ENCODE measurements at places on chromosomes 1 and 21.

- DNase-seq, result no peak
These were observed 204.7 kb upstream of the RGS18 start for GRCh38 chr1:191953526-191953925.

- DNase-seq, result no peak
These were observed 14.2 kb downstream of the COL18A1 start for GRCh38 chr21:45419162-45419561.

DNA sequence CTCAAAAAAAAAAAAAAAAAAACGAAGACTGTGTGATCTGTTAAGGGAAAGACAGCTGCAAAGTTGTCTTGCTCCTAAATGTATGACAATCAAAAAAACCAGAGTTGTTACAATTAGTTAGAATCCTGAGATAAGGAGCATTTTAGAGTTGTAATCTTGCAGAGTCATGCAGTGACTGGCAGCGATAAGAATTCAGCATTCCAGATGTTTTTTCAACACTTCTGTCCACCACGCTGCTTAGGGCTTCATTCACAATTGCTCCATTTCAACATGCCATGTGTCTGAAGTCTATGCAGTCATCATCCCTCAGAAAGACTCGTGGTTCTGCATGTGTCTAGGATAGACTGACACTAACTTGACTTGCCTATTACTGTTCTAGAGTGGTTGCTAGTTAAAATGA lies 102.4 kb upstream of the BACE2 start:
- no peak for DNase-seq

GRCh38 chr1:85587841-85588240 lies 7.3 kb downstream of the CCN1 start:
- no peak for DNase-seq

DNA sequence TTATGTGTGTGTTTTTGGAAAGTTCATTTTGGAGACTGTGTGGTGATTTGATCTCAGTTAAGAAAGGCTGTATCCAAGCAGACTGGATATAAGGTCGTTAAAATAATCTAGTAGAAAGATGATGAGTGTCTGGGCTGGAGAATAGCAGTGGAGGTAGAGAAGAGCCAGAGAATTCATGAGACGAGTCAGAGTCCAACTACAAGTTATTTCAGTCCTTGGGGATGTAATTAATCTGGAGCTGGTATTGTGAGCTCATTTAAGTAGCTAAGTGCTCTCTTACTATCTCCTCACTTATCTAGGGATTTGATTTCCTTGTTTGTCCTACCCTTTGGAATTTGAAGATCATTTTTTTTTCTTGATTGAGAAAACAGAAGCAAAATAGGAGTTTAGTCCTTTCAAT lies 1219.0 kb upstream of the ADGRL4 start:
- no peak for DNase-seq

DNA sequence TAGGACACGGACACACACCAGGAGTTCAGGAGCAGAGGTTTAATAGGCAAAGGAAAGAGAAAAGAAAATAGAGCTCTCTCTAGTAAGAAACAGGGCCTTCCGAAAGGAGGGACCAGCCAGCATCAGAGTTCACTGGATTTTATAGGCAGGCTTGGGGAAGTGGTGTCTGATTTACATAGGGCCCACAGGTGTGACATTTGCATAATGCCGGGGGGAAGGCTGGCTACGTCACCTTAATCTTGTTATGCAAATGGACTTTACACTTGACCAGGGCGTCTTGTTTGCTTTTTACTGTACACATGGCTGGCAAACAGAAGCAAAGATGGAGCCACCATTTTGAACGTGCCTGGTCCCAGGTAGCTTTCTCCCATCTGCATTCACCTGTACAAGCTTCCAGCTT lies at the start of gene OR14A16:
Gene OR14A16 (minus strand): TSS at position 97 of the 400 bp plus-strand sequence. CDS start 8,390 bp downstream, outside the sequence.
- DNase-seq, result no peak

DNA sequence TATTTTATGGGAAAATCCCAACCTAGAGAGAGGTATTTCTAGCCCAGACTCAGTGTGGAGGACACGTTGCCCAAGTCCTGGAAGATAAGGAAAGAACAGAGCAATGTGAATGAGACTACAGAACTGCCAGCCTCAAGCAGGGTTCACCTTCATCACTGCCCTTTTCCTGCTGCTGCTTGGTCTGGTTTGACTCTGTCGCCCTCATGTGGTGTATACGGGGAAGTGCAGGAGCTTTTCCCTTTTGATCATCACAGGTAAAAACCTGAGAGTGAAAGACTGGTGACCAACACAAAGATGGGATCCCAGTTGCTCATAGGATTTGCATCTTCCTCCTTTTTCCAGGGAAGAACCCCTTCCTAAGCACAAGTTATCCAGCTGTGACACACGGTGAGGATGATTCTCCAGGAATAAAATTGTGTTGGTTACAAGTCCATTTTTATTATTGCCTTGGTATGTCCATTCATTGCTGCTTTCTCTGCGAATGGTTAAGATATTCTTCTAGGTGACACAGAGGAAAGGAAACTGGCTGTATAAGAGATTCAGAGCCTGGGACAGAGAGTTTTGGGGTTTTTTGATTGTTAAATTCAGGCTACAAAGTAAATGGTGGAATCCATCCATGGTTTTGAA lies 89.5 kb upstream of the CD53 start:
- DNase-seq, result peak; percentile 12

- no peak for DNase-seq
These were observed 617.4 kb upstream of the ADAMTS5 start for GRCh38 chr21:27584256-27584655.

GRCh38 chr1:195934817-195935553 lies 673.3 kb downstream of the KCNT2 start:
- no peak for DNase-seq

- no peak for DNase-seq
These were observed 36.0 kb upstream of the SSBP3 start for GRCh38 chr1:54442185-54442584.

GRCh38 chr1:234628089-234628488 lies 18.1 kb upstream of the IRF2BP2 start:
- DNase-seq, result no peak

DNA sequence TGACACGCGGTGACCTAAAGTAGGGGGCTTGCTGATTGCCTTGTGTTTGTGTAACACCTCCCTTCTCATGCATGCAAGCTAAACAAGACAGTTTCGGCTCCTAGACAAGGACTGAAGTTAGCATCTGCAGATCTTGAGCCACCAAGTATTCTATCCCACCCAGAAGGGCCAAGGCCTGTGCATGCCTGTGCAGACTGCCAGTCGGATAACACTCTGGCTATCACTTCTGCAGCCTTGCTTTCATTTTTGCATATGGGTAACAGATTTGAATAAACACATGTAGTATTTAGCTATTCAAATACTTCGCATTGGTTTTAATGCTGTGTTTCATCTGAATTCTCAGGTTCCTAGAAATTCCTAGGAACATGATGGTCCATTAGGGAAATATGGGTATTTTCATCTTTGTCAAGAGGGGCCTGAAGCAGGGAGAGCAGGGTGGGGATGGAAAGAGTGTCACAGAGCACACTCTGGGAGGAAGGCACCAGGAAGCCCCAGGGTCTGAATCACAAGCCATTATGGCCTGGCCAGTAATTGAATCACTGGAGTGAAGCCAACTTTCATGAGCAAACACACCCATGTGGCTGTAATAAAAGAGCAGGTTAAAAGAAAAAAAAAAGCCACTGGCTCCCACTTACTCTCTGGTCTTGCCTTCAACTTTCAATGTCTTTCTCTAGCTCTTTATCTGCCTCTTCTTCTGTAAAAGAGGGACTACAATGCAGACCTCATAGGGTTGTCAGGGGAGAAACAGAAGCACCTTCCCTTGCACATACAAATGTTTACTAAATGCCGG lies 28.3 kb downstream of the GADD45A start:
- no peak for DNase-seq

- no peak for DNase-seq
These were observed 138.7 kb downstream of the RUNX1 start for GRCh38 chr21:34910396-34910795.

Data from activated naive CD4-positive, alpha-beta T cell (primary cell).